ENCODE measurements at places on chromosomes 4 and X.

- H3K27me3 ChIP-seq, result no peaks in the 10 kb centered on the region
- no peak for DNase-seq
- H3K27ac ChIP-seq, result no peak overlapping the region
- H3K4me3 ChIP-seq, result no peak overlapping the region
These were observed 460.5 kb upstream of the CNKSR2 start for GRCh38 chrX:20913760-20914159.

DNA sequence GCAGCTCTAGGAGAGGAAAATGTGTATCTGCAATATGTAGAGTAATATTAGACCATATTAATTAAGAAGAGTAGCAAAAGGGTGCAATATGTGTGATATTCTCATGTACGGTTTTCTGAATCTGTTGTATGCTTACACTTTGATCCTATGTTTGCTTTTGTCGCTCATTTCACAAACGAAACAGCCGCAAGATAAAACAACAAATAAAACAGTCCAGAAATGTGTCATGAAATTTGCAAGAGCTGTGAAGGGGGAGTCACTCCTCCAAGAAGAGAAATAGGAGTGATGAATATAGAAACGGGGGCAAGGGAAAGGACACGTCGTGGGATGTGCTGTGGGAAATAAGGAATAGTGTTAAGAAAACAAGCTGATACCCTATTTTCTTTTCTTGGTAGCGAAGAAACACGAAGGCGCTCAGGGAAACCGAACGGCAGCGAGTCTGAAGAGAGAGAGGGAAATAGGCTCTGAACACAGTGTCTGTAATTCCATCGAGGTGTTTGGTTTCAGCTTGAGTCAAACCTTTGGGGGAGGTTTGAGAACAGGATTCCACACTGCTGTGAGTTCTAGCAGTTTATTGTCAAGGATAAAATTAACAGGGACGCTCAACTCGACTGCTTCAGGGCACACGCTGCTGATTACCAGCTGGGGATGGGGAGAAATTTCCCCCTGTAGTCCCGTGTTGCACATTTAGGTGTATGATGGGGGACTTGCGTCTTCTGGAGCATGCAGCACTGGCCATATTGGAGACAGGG, 595.6 kb upstream of the TENM3 start:
- no peak overlapping the region for H3K27ac ChIP-seq
- H3K4me1 ChIP-seq, result no peaks in the 10 kb centered on the region
- no peak overlapping the region for H3K4me3 ChIP-seq
- no peaks in the 10 kb centered on the region for H3K27me3 ChIP-seq
- no peaks in the 10 kb centered on the region for H3K36me3 ChIP-seq

DNA sequence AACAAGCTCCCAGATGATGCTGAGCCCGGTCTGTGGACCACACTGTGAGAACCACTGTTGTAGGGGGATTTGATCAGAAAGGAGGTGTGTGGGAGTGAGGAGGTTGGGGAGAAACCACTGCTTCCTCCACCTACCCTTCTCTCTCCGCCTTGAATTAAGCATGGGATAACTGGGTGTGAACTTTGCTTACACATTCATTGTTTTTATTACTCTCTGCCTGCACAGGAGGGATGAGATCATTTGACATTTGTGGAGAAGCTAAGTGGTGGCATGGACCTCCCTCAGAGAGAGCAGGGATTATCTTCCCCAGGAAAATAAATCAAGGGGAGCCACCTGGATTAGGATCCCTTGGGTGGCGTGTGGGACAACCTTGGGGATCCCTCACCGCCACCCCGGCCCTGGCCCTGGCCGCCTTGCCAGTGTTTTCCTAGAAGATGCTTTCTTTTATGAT, 212.1 kb upstream of the ATP6AP2 start:
- H3K36me3 ChIP-seq, result no peaks in the 10 kb centered on the region
- H3K4me1 ChIP-seq, result no peaks in the 10 kb centered on the region
- no peak for DNase-seq

GRCh38 chrX:153766098-153766817, 2.2 kb downstream of the PLXNB3 start:
- H3K27me3 ChIP-seq, result no peaks in the 10 kb centered on the region
- H3K27ac ChIP-seq, result peak overlapping the region; percentile 10
- H3K4me1 ChIP-seq, result peaks cover 5% of the 10 kb centered on the region
- no peak overlapping the region for H3K4me3 ChIP-seq
- no peak for DNase-seq

- H3K27ac ChIP-seq, result no peak overlapping the region
- peaks cover 10% of the 10 kb centered on the region for H3K27me3 ChIP-seq
- no peak overlapping the region for H3K4me3 ChIP-seq
- H3K36me3 ChIP-seq, result no peaks in the 10 kb centered on the region
These were observed 80.1 kb downstream of the FAM184B start for GRCh38 chr4:17701138-17701839.

GRCh38 chrX:19964017-19964710, 26.7 kb downstream of the BCLAF3 start:
- H3K27ac ChIP-seq, result no peak overlapping the region
- H3K27me3 ChIP-seq, result no peaks in the 10 kb centered on the region
- DNase-seq, result peak; percentile 32
- H3K4me3 ChIP-seq, result no peak overlapping the region
- peaks cover 14% of the 10 kb centered on the region for H3K4me1 ChIP-seq

DNA sequence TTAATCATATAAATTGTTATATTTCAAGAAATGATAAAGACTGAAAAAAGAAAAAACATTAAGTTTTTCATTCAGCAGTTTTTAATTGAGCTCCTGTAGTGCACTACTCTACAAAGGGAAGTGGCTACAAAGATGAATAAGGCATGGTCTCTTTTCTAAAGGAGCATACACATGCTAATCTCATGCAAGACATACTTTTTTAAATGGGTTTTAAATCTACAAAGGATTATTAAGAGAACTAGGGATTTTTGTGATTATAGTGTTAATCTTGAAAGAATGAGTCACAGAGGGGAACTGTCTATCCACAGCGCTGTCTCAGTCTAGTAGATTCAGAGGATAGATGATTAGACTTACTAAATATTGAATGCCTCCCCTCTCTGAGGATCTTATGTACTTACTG, 1722.2 kb downstream of the RPA4 start:
- H3K36me3 ChIP-seq, result no peaks in the 10 kb centered on the region
- H3K27me3 ChIP-seq, result no peaks in the 10 kb centered on the region
- no peak overlapping the region for H3K27ac ChIP-seq
- H3K4me3 ChIP-seq, result no peak overlapping the region
- DNase-seq, result no peak
- H3K4me1 ChIP-seq, result no peaks in the 10 kb centered on the region

- no peaks in the 10 kb centered on the region for H3K36me3 ChIP-seq
- H3K4me1 ChIP-seq, result peaks cover 8% of the 10 kb centered on the region
- H3K27ac ChIP-seq, result peak within 1 kb of the TSS; percentile 45
- H3K4me3 ChIP-seq, result peak within 1 kb of the TSS; percentile 26
These were observed at the start of gene ARX for GRCh38 chrX:25015486-25016360. TSS of gene ARX (minus strand) at chrX:25015965. CDS start at chrX:25015737, 228 bp downstream.

DNA sequence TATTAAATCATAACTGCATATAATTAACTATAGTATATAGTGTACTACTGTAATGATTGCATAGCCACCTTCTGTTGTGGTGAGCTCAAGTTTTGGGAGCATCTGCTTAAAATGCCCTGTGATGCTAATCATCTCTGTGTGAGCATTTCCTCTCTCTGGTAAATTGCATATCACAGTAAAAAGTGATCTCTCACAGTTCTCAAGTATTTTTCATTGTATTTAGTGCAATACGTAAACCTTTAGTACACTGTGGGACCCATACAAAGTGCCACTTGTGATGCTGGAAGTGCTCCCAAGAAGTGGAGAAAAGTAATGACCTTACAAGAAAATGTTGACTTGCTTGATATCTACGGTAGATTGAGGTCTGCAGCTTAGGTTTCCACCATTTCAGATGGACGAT, 82.0 kb downstream of the WWC2 start:
- no peak overlapping the region for H3K27ac ChIP-seq
- H3K36me3 ChIP-seq, result no peaks in the 10 kb centered on the region
- H3K27me3 ChIP-seq, result peaks cover 53% of the 10 kb centered on the region
- peaks cover 11% of the 10 kb centered on the region for H3K4me1 ChIP-seq
- no peak overlapping the region for H3K4me3 ChIP-seq

GRCh38 chr4:1822568-1823544, 29.8 kb downstream of the FGFR3 start:
- no peak overlapping the region for H3K4me3 ChIP-seq
- H3K27me3 ChIP-seq, result no peaks in the 10 kb centered on the region
- no peak for DNase-seq
- H3K36me3 ChIP-seq, result peaks cover 19% of the 10 kb centered on the region
- H3K27ac ChIP-seq, result no peak overlapping the region
- H3K4me1 ChIP-seq, result no peaks in the 10 kb centered on the region

DNA sequence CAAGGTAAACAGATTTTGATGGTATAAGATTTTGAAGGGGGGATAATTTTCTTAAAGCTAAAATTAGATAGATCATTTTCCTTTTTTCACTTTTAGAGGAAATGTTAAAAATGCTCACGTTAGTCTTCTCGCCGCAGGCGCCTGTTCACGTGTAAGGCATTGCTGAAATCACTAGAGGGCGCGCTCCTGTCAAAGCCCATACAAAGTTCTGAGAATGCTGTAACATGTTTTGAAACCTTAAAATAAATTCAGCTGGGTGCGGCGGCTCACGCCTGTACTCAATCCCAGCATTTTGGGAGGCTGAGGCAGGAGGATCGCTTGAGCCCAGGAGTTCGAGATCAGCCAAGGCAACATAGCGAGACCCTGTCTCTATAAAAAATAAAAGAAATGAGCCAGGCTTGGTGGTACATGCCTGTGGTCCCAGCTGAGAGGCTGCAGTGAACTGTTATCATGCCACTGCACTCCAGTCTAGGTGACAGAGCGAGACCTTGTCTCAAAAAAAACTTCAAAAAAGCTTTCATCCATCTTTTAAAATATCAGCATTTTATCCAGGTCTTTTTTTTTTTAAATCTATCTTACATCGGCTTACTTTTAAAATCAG, 138.0 kb downstream of the RBMX2 start:
- peak; percentile 15 for DNase-seq
- no peaks in the 10 kb centered on the region for H3K4me1 ChIP-seq
- no peaks in the 10 kb centered on the region for H3K27me3 ChIP-seq

GRCh38 chr4:75630174-75630936, at the start of gene CDKL2:
TSS of gene CDKL2 (minus strand) at chr4:75630528. CDS start at chr4:75625988, 4,540 bp downstream.
- H3K27me3 ChIP-seq, result peaks cover 2% of the 10 kb centered on the region
- H3K36me3 ChIP-seq, result no peaks in the 10 kb centered on the region
- DNase-seq, result peak; percentile 89
- peak within 1 kb of the TSS; percentile 92 for H3K4me3 ChIP-seq
- peaks cover 9% of the 10 kb centered on the region for H3K4me1 ChIP-seq
- peak within 1 kb of the TSS; percentile 77 for H3K27ac ChIP-seq

DNA sequence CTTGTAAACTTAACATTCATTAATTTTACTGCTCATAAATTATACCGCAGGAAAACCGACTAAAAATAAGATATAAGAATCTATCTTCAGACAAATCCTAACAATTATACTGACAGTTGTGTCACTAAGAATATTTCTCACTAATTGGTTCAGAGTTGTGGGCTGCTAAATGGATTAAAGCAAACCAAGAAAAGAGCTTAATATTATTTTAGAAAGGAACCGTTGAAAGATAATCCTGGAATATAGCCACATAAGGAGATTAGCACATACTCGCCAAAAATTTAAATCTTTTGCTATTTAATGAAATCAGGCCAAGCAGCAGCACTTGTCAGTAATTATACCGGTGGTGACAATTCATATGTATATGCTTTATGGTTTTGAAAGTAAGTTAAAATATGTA, 132.8 kb downstream of the SLIT2 start:
- no peak overlapping the region for H3K27ac ChIP-seq
- H3K36me3 ChIP-seq, result no peaks in the 10 kb centered on the region
- no peak for DNase-seq
- H3K4me1 ChIP-seq, result no peaks in the 10 kb centered on the region
- no peaks in the 10 kb centered on the region for H3K27me3 ChIP-seq
- H3K4me3 ChIP-seq, result no peak overlapping the region

- H3K4me1 ChIP-seq, result no peaks in the 10 kb centered on the region
- H3K27me3 ChIP-seq, result no peaks in the 10 kb centered on the region
- DNase-seq, result no peak
These were observed 164.2 kb downstream of the STIM2 start for GRCh38 chr4:27024805-27025204.

DNA sequence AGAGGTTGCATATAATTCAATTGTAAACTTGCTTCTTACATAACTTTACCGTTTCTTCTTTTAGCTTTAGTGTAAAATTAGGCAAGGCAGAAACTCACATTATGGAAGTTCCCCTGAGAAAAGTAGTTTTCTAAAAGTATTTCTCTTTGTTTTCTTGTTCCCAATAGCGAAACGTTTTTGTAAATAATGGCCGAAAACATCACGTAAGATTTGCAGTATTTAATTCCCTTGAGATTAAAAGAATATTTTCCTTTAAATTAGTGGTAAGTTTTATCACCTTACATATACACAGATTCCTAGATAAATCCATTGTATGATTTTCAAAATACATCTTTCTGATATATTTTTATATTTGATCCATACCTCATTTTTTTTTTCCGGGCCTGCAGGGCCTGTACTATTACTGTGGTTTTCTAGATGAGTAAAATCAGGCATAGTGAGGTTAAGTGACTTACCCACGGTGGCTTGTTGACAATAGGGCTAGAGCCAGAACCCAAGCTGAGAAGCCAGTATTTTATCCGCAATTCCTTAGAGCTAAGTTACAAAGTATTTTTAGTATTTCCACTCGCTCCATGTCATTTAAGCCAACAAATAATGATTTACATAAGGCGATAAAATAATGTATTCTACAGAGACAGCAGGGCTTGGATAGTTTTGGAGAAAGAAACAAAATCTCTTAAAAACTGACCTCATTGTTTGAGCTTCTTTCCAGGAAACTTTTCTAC, 82.2 kb upstream of the VEGFC start:
- H3K4me1 ChIP-seq, result no peaks in the 10 kb centered on the region
- no peaks in the 10 kb centered on the region for H3K36me3 ChIP-seq
- no peak for DNase-seq
- no peak overlapping the region for H3K27ac ChIP-seq
- H3K27me3 ChIP-seq, result no peaks in the 10 kb centered on the region
- no peak overlapping the region for H3K4me3 ChIP-seq

- no peaks in the 10 kb centered on the region for H3K36me3 ChIP-seq
- no peak for DNase-seq
- no peak overlapping the region for H3K27ac ChIP-seq
- no peaks in the 10 kb centered on the region for H3K27me3 ChIP-seq
- H3K4me1 ChIP-seq, result peaks cover 6% of the 10 kb centered on the region
These were observed 41.7 kb downstream of the ATP11C start for GRCh38 chrX:139890991-139891700.

DNA sequence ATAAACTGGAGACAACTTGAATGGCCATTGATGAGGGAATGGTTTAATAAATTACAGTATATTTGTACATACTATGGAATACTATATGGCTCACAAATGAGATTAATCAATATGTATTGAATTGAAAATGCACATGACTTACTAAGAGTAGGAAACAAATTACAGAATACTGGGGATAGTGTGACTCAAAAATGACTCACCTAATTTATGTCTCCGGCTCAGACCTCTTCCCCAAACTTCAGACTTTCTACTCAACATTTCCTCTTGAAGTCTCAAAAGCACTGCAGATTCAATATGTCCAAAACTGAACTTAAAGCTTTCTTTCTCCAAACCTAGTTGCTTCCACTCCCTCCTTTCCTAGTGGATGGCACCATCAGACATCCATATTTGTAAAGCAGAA, 28.8 kb upstream of the GRIA3 start:
- no peaks in the 10 kb centered on the region for H3K4me1 ChIP-seq
- no peak overlapping the region for H3K4me3 ChIP-seq
- H3K27ac ChIP-seq, result no peak overlapping the region
- H3K36me3 ChIP-seq, result no peaks in the 10 kb centered on the region

- H3K4me3 ChIP-seq, result no peak overlapping the region
- no peak overlapping the region for H3K27ac ChIP-seq
- DNase-seq, result no peak
- H3K36me3 ChIP-seq, result peaks cover 3% of the 10 kb centered on the region
- H3K4me1 ChIP-seq, result peaks cover 3% of the 10 kb centered on the region
These were observed 12.3 kb downstream of the AASDH start for GRCh38 chr4:56374956-56375355.

GRCh38 chr4:2929469-2929868, 33.7 kb downstream of the NOP14 start:
- no peak overlapping the region for H3K4me3 ChIP-seq
- no peaks in the 10 kb centered on the region for H3K27me3 ChIP-seq
- peaks cover 15% of the 10 kb centered on the region for H3K4me1 ChIP-seq
- DNase-seq, result no peak
- H3K27ac ChIP-seq, result no peak overlapping the region

All from T-helper 2 cell treated with Interferon-gamma antibody and Interleukin-4, amounts not matched to agents 5 μg/mL and 100 μg/mL, for 36 hours (primary cell).